ENCODE measurements at places on chromosomes 12 and 14.

GRCh38 chr12:78192979-78193378 is 362.3 kb downstream of the NAV3 start:
- DNase-seq, result no peak
- H3K36me3 ChIP-seq, result no peaks in the 10 kb centered on the region
- H3K27ac ChIP-seq, result no peak overlapping the region
- no peak overlapping the region for H3K4me3 ChIP-seq
- H3K27me3 ChIP-seq, result no peaks in the 10 kb centered on the region

DNA sequence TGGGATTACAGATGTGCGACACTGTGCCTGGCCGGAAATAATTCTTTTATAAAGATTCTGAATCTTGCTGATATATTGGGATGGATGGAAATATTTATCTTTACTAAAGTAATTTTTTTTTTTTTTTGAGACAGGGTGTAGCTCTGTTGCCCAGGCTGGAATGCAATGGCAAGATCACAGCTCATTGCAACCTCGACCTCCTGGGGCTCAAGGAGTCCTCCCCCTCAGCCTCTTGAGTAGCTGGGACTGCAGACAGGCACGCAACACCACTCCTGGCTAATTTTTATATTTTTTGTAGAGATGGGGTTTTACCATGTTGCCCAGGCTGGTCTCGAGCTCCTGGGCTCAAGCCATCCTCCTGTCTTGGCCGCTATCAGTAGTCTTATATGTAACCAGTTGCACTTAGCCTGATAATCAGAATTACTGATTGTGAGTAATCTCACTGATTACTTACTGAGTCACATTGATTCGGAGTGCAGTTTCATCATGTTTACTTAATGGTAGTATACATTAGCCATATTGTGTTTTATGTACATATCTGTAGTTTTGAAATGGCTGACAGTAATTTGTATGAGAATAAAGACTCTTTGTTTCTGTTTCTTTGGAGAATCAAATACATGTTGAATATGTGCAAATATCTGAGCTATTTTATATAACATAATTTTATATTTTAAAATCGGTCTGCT is 50.4 kb upstream of the LRTM2 start:
- H3K4me1 ChIP-seq, result peaks cover 5% of the 10 kb centered on the region
- H3K27ac ChIP-seq, result no peak overlapping the region
- no peak for DNase-seq
- no peaks in the 10 kb centered on the region for H3K27me3 ChIP-seq
- peaks cover 8% of the 10 kb centered on the region for H3K36me3 ChIP-seq
- no peak overlapping the region for H3K4me3 ChIP-seq

DNA sequence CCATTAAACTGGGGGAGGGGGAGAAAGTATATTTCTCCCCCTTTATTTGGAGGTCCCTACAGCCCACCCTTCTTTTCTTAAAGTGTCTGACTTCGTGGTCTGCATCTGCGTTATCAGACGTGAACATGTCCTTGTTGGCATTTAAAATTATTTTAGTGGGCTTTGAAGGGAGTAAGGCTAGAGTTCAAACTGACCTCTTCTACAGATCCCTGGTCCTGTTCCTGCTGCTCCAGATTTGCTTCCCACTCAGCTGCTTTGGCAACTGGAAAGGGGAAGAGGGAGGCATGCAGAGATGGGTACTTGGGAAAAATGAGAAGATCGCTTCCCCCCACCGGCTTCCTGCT is 611 bp upstream of the SIX6 start:
- peaks cover 30% of the 10 kb centered on the region for H3K4me1 ChIP-seq
- H3K36me3 ChIP-seq, result no peaks in the 10 kb centered on the region
- H3K27me3 ChIP-seq, result peaks cover 82% of the 10 kb centered on the region
- H3K4me3 ChIP-seq, result no peak overlapping the region
- no peak for DNase-seq

- DNase-seq, result peak; percentile 27
- no peak overlapping the region for H3K4me3 ChIP-seq
- H3K4me1 ChIP-seq, result peaks cover 7% of the 10 kb centered on the region
- H3K27ac ChIP-seq, result no peak overlapping the region
Measured at GRCh38 chr12:104177663-104178501, 37.7 kb upstream of the TXNRD1 start.

DNA sequence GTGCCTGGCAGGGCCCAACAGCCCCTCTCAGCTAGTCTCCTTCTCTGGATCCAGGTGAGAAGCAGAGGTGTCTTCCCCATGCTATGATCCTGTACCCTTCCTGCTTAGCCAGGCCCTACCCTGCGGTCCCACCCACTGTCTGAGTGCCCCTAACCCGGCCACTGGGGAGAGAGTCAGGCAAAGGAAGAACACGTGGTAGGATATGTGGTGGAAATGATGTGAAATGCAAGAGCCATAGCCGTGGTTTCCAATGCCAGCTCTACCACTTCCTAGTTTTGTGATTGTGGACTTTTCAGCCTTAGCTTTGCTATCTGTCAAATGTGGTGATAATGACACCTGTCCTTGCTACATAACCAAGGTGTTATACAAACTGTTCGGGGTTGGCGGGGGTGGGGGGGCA is 15.8 kb downstream of the KRT2 start:
- no peak overlapping the region for H3K4me3 ChIP-seq
- H3K4me1 ChIP-seq, result peaks cover 47% of the 10 kb centered on the region
- DNase-seq, result no peak
- no peaks in the 10 kb centered on the region for H3K27me3 ChIP-seq
- H3K27ac ChIP-seq, result no peak overlapping the region

GRCh38 chr12:43158126-43158525 is 393.9 kb downstream of the ADAMTS20 start:
- no peak for DNase-seq
- no peaks in the 10 kb centered on the region for H3K4me1 ChIP-seq
- no peaks in the 10 kb centered on the region for H3K27me3 ChIP-seq
- no peak overlapping the region for H3K27ac ChIP-seq
- H3K36me3 ChIP-seq, result no peaks in the 10 kb centered on the region
- H3K4me3 ChIP-seq, result no peak overlapping the region

GRCh38 chr12:46197883-46198282 is 71.0 kb downstream of the SLC38A1 start:
- H3K4me3 ChIP-seq, result no peak overlapping the region
- H3K27me3 ChIP-seq, result no peaks in the 10 kb centered on the region
- no peak for DNase-seq
- peaks cover 81% of the 10 kb centered on the region for H3K36me3 ChIP-seq
- H3K4me1 ChIP-seq, result peaks cover 22% of the 10 kb centered on the region
- peak overlapping the region; percentile 8 for H3K27ac ChIP-seq

GRCh38 chr14:95449131-95449530 is 67.3 kb downstream of the SYNE3 start:
- peaks cover 7% of the 10 kb centered on the region for H3K36me3 ChIP-seq
- peaks cover 7% of the 10 kb centered on the region for H3K4me1 ChIP-seq
- H3K27me3 ChIP-seq, result no peaks in the 10 kb centered on the region
- no peak for DNase-seq
- H3K27ac ChIP-seq, result no peak overlapping the region
